ENCODE measurements at places on chromosomes 16 and 17. TPM values are rescaled to one million over a fixed set of nuclear protein-coding genes. Genes with fewer than 3 reads are reported as not detected.

CACNG5 gene
- total RNA-seq = 3.3 TPM

DNA sequence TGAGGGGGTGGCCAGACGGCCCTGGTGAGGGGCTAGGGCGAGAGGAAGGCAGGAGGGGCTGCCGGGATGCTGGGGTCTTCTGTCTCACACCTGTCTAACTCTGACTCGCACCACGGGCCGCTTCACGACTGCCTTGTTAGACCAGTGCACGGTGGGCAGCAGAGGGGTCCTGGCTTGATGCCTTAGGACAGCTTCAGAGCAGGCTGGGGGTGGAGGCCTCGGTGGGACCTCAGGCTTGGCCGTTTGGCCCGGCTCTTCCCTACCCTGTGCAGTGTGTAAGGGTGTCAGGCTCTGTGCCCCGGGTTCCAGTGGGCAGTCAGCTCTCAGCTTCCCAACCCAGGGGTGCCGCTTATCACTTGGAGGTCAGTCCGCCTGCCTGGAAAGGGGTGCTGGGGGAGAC lies 100.7 kb downstream of the OR1D5 start:
- no peak for DNase-seq

DNA sequence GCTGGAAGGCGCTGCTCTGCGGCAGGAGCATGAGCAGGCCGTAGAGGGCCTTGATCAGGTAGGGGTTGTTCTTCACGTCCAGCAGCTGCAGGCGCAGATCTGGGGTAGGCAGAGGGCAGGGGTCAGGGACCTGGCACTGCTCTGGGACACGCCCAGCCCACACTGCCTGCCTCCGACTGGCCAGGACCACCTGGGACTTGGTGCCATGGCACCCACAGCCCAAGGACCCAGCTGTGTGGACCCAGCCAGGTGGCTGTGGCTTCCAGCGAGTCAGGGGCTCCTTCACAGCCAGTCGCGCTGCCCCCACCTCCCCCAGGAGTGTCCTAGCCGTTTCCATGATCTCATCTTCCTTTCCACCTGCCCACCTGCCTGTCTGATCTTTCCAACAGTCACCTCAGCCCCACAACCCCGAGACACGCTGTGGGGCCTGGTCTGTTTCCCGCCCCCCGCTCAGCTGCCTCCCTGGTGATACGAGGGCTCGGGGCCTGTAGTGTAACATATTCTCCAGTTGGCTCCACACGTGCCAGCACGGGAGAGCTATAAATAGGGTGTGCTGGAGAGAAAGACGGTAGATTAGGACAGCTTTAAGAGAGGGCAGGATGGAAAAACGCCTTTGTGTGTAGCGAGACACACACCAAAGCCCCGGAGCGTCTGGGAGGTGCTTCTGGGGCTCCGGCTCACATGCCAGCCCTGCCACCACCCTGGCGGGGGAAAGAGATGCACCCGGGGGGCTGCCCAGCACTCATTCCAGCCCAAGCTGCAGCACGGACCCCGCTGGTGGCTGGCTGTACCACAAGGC lies 7.2 kb upstream of the MTSS2 start:
- DNase-seq = no peak

GRCh38 chr16:64453646-64454045 lies 668.2 kb downstream of the CDH11 start:
- DNase-seq = no peak

DNA sequence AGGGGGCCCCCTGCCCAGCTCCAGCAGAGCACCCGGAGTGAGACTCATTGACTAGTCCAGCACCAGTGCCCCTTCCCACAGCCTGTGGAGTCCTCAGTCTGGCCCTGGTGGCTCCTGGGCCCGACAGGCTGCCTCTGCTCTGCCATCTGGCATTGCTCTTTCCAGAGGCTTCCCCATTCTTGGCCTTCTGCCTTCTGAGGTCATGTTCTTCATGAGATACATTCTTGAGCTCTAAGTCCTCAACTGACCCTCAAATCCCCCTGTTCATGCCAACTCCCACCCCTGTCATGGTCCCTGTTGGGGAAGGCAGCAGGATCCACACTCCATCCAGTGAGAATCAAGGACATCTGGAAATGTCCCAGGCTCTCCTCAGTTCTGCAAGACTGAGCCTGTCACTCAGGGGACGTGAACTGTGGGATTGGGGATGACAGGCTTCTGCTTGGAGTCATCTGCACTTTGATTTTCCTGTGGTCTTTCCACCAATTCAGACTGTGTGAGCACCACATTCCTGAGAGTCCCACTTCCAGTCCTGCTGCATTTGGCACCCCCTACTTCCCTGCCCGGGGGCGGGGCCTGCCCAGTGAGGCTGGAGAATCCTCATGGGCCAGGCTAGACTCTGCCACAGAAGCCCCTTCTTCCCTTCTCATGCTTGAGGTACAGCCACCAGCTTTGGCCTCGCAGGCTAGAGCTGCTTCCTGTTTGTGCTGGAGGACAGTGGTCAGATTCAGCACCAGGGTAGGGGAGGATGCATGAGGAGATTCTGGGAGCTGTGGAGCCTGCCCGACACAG lies 2.7 kb downstream of the TRPV2 start:
- DNase-seq = no peak

DNA sequence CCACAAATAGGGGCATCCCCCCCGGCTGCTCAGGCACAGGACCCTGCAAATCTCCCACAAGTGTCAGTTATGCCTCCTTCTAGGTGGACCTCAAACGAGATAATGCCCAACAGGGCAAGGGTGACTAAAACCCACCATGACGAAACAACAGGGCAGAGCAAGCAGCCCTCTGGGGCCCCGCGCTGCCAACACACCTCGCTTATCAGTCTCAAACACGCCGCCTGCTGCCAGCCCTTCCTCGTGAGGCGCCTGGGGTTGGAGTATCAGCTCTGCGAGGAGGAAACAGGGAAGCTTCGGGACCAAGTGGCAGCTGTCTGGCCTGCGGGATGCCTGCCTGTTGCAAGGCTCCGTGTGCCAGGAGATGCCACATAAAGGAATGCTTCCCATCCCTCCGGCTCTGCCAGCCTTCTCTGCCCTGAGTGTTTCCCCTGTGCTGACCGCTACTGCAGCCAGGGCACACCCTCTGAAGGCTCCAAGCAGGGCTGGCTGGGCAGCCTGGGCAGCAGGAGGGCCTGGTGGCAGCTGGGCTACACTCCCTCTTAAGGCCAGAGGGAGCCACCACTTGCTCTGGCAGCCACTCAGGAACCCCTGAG lies 2.5 kb downstream of the SMIM5 start:
- no peak for DNase-seq

Data from GM23338 (cell line).